Skeletal muscle tissue (tissue), 5 donors: ENCODE measurements at places on chromosomes 2 and 18. TPM values are rescaled to one million over a fixed set of nuclear protein-coding genes. Genes with fewer than 3 reads are reported as not detected.

Gene ATP6V1C2
- under 0.01 TPM for total RNA-seq

Gene NOL4
- not detected for total RNA-seq

Gene HSBP1L1
- total RNA-seq, result 2.1 TPM

Gene PRADC1
- 17.7 TPM for total RNA-seq

Gene CAPN13
- total RNA-seq, result not detected

Gene SUMO1
- 65.2 TPM for total RNA-seq

Gene MATN3
- total RNA-seq, result 0.52 TPM

Gene HOXD1
- total RNA-seq, result 0.52 TPM

Gene PFN4
- total RNA-seq, result not detected

Gene TXNDC2
- total RNA-seq, result not detected
